ENCODE measurements at places on chromosomes 7 and 10.

DNA sequence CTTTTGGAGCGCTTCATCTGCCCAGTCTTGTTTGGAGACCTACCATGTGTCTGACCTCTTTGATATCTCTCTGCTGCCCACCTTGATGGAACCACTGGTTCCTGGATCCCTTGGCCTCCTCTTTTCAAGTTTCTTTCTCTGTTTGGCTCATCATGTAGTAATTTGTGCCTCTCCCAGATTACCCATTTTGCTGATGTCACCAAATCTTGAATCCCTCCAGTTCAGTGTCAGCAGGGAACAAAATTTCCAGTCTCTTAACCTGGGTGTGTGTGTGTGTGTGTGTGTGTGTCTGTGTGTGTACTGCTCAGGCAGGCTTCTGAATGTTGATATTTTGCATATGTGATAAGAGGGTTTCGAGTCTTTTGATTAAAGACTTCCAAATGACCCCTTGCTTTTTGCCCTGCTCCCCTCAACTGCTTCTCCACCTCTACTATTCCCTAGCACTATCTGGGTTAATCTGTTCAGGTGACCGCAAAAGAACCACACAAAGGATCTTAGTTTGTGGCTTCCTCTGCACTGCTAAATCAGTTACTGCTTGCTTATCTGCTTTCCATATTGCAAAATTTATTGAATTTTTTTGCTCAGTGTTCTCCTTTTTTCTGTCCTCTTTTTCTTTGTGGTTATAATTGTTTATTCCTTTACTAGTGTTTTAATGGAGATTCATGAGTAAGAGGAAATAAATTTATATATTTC, 25.7 kb downstream of the MYO3A start:
- DNase-seq, result no peak

DNA sequence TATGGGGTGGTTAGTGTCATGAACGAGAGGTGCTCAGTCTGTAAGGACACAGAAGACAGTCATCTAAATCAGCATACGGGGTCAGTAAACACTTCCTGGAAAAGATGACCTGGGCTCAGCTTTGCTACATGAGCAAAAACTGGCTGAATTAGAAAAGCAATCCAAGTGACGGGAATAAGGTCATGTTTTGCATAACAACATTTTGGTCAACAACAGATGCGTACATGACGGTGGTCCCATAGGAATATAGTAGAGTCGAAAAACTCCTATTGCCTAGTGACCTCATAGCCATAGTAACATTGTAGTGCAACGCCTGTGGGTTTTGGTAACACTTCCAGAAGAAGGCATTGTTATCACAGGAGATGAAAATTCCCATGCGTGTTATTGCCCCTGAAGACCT, 92.9 kb downstream of the CTNNA3 start:
- no peak for DNase-seq

- DNase-seq, result peak; percentile 69
Observed at GRCh38 chr7:120792091-120792860, 65.7 kb downstream of the TSPAN12 start.

GRCh38 chr10:98125940-98126631, 8.4 kb upstream of the R3HCC1L start:
- no peak for DNase-seq

- no peak for DNase-seq
Observed at GRCh38 chr10:64219271-64220025, 698.2 kb downstream of the REEP3 start.
